ENCODE measurements at places on chromosomes 1 and 21.
A peak's percentile ranks its signal among the peaks of the same experiment; 100 is the strongest.

GRCh38 chr21:37932936-37933335 is 16.7 kb upstream of the KCNJ6 start:
- DNase-seq = no peak

DNA sequence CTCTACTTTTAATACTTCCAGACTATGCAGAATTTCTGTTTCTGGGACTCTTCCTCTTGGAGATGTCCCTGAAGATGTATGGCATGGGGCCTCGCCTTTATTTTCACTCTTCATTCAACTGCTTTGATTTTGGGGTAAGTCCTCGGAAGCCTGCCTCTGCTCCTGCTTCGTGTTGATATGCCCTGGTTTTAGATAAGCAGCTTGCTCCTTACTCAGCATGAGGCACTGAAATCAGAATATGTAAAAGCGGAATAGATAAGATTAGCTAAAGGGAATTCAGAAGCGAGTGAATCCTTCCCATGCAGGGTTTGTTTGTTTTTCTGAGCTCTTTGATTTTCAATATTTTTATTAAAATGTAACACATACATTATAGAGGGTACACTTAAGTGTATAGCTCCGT is 234.7 kb downstream of the CACNA1E start:
- no peak for DNase-seq

DNA sequence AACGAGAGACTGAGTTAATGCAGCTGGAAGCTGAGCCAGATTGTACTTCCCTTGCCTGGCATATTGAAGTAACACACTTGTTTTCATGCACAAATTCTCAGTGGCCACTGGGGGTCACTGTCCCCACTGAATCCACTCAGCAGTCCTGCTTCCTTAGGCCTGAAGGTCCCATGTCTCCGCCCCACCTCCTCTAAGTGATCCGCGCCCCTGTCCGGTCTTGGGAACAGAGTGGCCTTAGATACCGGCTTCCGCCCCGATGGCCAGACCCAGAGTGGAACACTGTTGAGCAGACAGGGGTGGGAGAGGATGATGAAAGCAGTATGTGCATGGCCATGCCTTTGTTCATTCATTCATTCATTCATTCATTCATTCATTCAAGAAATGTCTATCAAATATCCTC is 34.8 kb downstream of the CHAF1B start:
- peak; percentile 26 for DNase-seq

GRCh38 chr1:198494658-198495103 is 45.8 kb downstream of the ATP6V1G3 start:
- DNase-seq = no peak

DNA sequence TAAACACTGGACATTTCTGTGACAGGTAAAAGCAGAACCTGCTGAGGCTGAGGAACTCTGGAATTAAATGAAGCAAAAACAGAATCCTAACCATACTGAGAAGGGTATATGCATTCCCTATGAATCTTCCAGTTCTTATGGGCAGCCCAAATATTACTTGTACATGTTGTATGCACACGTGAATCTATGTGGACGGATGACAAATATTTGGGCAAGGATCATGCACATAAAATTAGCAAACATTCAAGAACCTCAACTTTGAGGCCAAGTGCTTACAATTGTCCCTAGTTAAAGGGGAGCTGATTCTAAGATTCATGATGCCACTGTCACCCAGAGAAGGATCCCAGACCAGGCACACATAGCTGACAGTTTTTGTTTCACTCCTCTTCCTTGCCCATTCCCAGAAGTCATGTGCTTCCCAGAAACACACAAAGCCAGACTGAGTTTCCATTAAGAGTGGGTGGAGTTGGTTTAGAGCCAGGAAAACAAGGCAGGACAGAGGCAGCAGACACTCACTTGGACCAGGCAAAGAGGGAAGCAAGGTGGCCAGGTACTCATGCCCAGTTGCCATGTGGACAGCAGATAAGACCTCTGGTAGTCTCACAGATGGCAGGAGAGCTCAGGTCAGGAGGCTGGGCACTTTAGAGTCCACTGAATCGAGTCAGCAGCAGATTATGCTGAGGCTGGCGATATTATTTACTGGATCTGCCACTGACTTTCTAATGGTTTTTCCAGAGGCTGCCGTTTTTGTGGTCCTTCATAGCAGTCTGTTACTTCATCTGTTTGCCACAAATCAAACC is 25.6 kb downstream of the AK2 start:
- DNase-seq = no peak

DNA sequence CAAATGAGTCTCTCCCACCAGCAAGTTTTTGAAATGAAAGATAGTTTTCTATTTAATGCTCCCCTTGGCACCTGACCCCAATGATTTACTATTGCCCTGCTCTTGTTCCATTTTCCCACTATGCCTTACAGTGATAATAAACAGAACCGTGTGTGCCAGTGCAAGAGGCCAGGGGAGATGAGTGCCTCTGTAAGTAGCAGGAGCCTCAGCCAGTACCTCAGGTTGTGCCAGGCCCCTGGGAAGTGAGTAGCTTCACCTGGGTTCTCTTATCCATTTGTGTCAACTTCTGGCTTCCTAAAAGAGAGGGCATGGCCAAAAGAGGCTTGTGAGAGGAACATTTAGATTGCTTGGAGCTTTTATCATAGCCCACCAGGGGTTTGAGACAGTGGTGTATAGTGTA is 3.4 kb upstream of the ROR1 start:
- DNase-seq = no peak

GRCh38 chr1:201266774-201267173 is 16.5 kb upstream of the PKP1 start:
- no peak for DNase-seq

GRCh38 chr21:42570841-42571387 is 57.3 kb downstream of the SLC37A1 start:
- no peak for DNase-seq
